ENCODE measurements at places on chromosomes 12 and 14. TPM values are rescaled to one million over a fixed set of nuclear protein-coding genes. Genes with fewer than 3 reads are reported as not detected.

The CIROP gene
- not detected for polyA plus RNA-seq

The SSTR1 gene
- 2.6 TPM for polyA plus RNA-seq

The BEGAIN gene
- 1.8 TPM for polyA plus RNA-seq

The CLEC4C gene
- not detected for polyA plus RNA-seq

The HELB gene
- 0.70 TPM for polyA plus RNA-seq

The PLEKHG7 gene
- 0.13 TPM for polyA plus RNA-seq

The SLC8A3 gene
- polyA plus RNA-seq = 0.56 TPM

The NGB gene
- polyA plus RNA-seq = not detected

The PLCZ1 gene
- polyA plus RNA-seq = not detected

The USP5 gene
- 60.1 TPM for polyA plus RNA-seq

The THAP2 gene
- 3.1 TPM for polyA plus RNA-seq
